Left cardiac atrium (tissue), 4 donors: ENCODE measurements at places on chromosomes 6 and 20. TPM values are rescaled to one million over a fixed set of nuclear protein-coding genes. Genes with fewer than 3 reads are reported as not detected.

GRCh38 chr6:82589509-82590206, 226.0 kb downstream of the TPBG start:
- DNase-seq = no peak

GRCh38 chr20:12936020-12936419, 72.8 kb upstream of the SPTLC3 start:
- DNase-seq = no peak

APOBEC2 gene
- 103 TPM for total RNA-seq

MANEA gene
- total RNA-seq = 7.2 TPM

- DNase-seq = no peak
Observed at GRCh38 chr6:32226434-32226833, 2.6 kb upstream of the NOTCH4 start.

FKBP5 gene
- total RNA-seq = 117 TPM

DNA sequence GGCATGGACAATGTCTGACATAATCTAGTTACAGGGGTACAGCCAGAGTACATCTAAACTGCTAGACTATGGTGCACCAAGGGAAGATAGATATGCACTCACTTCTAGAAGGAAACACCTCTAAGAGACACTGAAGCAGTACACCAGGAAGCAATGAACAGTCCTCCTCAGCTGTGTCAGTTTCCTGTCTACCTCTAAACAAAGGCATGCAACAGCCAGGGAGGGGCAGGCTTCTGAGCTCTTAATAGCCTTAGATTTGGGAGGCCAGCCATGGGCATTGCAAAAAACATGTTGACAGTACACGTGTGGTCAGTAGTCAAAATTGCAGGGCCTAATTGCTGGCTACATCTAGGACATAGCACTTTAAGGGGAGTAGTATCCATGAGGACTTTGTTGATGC, 21.4 kb downstream of the CRYBG1 start:
- DNase-seq = no peak

- DNase-seq = no peak
Observed at GRCh38 chr6:96963809-96964208, 39.3 kb downstream of the KLHL32 start.

DNA sequence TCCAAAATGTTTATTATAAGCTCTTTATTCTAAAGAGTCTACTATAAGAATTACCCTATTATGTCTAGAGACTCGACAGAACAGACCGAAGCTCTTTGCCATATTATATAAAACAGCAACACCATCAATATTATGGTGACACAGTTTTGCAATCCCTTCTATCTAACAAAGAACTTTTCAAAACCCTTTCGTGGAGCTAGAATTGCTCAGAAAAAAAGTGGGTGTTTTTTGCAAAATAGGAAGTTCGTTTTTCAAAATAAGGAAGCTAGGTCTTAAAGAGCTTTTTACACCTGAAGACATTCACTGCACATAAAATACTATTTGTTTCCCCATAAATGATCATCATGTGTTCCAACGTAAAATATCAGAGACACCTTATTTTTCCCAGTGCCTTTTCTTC, 240.0 kb downstream of the FOXC1 start:
- no peak for DNase-seq

SALL4 gene
- 0.09 TPM for total RNA-seq

- no peak for DNase-seq
Observed at GRCh38 chr6:11495565-11496145, 41.9 kb upstream of the TMEM170B start.

DNA sequence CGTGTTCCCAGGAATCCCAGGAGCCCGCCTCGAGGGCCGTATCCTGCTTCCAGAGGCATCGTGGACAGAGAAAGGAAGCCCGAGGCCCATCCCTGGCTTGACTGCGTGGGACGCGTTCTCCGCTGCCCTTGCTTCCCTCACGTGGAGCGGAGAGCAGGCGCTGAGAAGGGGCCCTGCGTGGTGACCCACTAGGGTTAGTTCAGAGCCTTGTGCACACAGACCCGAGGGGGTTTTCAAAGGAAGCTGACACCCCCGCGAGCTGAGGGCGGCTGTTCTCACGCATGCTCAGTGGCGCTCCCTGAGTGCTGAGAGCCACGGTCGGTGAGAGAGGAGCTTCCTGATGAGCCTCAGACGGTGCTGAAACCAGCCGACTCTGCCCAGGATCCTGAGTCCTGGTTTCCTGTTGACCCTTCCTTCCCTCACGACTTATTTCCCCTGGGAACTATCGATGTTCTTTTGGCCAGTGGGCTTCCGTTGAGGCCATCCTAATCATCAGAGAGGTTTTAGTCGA, 28.9 kb upstream of the CCR6 start:
- no peak for DNase-seq

ALDH5A1 gene
- total RNA-seq = 18.1 TPM

- DNase-seq = no peak
Observed at GRCh38 chr20:62011403-62011790, 54.3 kb downstream of the TAF4 start.

GLP1R gene
- 4.3 TPM for total RNA-seq

MAFB gene
- total RNA-seq = 32.5 TPM

ADGRF5 gene
- total RNA-seq = 37.4 TPM

DNA sequence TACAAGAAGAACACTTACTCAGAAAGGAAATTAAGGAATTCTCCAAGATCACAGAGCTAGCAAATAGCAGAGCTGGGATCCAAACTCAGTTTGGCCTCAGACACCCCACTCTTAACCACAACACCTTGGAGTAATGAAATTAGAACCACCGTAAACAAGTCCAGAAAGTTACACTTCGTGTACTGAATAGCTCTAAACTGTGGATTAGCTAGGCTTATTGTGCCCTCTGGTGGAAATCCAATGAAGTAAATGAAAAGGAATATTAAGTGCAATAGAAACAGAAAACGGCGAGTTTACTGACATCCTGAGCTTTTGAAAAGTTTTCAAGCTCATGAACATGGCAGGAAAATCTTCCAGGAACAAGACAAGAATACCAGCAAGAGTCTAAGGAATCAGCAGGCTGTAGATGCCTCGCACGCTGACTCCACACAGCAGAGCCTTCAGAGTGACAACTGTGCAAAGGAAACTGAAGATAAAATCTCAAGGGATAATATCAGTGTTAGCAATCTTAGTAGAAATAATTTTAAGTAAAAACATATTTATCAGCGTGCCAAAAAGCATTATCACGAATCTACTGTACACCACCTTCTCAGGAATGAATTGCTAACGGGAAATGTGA, 34.6 kb downstream of the FBXO5 start:
- no peak for DNase-seq

GRCh38 chr20:2657674-2658073, 5.2 kb downstream of the NOP56 start:
- DNase-seq = no peak

DNA sequence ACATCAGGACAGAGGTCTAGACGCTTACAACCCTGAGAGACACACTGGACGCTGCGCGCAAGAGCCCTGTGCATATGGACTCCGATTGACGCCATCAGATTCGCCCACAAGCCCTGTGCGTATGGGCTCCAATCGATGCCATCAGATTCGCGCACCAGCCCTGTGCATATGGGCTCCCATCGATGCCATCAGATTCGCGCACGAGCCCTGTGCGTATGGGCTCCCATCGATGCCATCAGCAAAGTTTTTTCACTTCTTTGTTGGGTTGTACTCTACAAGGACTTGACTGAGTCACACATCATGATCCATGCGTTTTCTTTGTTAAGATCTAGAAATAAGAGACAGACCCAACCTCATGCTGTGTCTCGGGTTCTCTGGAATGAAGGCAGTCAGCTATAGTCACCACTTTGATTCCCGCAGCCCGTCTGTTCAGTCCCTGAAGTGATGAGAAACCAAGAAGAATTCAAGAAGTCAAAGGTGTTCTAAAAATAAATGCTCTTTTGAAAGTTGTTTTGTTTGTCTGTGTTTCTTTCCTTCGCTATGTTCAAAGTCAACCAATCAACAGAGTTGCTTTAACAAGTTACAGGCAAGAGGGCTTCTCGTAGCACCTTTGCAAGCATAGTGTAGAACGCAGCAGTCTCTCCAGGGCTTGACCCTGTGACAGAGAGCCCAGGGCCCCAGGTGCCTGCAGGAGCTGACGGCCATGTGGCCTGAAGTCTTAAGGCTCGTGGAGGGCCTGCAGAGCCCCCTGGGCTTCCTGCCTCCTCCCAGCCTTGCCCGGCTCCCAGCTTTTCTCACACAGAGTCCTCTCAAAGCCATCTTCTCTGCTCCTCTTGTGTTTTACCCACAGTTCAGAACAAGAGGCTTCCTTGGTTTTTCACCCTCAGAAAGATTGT, 7.9 kb downstream of the RPS6KA2 start:
- DNase-seq = no peak

DNA sequence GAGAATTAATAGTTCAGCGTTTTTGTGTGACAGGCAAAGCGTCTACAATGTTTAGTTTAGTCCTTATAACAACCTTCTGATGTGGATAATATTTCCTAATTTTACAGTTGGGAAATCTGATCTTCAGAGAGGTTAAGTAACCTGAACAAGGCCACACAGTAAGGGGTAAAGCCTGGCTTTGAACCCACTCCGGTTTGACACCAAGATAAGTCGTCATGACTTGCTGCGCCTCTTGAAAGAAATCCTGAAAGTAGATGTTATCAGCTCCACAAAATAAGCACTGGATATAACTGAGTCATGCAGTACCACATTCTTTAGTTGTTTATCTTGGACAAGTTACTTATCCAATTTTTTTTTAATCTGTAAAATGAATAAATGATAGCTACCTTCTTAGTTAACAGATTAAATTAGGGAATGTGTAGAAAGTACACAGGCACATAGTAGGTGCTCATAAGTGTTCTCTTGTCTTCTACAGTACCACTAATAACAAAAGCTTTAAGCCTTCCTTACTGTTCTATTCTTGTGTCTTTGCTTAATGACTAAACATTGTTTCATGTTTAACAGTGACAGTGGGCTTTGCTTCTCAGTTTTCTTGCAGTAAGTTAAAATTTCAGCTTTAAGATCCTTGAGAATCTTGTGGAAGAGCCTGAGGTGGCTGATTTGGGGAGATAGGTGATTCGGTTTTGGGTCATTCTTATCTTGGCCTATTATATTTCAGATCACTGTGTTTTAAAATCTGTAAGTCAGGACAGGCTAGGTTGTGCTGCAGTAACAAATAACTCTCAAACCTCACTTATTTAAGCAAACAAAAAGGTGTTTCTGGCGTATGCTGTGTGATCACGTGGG, 2.1 kb downstream of the HIVEP1 start:
- DNase-seq = no peak

NOTCH4 gene
- 27.9 TPM for total RNA-seq

ARFGEF3 gene
- 1.4 TPM for total RNA-seq

DNA sequence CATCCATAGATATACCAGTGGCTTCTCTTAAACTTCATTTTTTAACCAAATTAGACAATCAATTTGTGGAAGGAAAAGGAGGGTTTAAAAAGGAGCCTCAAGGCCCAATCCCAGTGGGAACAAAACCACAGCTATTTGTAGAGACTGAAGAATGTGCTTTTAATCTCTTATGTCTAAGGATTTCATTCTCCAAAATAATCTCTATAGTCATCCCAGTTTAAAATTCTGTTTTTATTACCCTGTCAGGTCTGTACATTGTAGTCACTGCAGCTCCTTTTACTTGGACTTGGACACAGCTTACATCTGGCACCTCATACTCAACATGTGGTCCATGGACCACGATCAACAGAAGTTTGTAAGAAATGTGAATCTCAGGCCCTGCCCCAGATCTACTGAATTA, 152.1 kb upstream of the STMND1 start:
- no peak for DNase-seq

- DNase-seq = no peak
Observed at GRCh38 chr6:106959985-106960384, 14.5 kb downstream of the CD24 start.

DNA sequence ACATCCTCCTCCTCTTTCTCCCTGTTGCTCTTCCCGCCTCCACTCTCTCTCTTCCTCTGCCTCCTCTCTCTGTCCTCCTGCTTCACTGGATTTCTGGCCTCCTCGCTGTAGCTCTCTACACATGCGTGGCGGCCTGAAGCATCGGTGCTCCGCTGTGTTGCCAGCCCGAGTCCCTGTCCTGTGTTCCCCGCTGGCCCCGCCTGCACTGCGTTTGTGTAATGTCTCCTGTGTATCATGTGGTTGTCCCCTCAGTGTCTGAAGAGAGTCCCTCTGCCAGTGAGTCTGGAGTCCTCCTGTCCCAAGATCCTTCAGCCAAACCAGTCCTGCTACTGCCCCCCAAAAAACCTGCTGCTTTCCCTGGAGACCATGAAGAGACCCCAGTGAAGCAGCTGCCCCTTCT, 143.8 kb downstream of the TBC1D7 start:
- DNase-seq = no peak

DNA sequence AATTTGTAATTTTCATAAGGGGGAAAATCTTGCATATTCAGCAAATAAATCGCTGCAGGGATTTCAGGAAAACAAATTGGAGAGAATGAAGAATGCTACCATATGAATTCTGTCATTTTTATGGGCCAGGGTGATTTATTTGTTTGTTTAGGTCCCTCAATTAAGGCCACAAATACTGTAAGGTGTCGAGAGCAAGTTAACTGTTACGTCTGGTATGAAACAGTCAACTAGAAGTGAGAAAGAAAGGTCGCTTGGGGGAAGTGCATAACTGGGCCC, 166.9 kb upstream of the TSHZ2 start:
- DNase-seq = no peak

DNA sequence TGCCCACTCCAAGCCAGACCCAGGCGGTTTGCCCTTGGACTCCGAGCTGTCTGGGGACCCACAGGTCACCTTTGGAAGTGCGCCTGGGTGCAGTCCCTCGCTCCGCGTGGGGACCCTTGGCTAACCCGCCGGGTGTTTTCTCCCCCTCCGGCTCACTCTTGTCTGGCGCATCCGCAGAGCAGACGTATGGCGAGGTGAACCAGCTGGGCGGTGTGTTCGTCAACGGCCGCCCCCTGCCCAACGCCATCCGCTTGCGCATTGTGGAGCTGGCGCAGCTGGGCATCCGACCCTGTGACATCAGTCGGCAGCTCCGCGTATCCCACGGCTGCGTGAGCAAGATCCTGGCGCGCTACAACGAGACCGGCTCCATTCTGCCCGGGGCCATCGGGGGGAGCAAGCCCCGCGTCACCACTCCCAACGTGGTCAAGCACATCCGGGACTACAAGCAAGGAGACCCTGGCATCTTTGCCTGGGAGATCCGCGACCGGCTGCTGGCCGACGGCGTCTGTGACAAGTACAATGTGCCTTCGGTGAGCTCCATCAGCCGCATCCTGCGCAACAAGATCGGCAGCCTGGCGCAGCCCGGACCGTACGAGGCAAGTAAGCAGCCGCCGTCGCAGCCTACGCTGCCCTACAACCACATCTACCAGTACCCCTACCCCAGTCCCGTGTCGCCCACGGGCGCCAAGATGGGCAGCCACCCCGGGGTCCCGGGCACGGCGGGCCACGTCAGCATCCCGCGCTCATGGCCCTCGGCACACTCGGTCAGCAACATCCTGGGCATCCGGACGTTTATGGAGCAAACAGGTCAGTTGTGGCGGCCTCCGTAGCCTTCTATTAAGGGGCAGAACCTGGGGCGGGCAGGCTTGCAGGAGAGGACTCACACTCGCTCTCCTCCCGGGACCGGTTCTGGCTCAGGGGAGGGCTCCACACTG, 1.1 kb downstream of the PAX1 start:
- DNase-seq = no peak

DNA sequence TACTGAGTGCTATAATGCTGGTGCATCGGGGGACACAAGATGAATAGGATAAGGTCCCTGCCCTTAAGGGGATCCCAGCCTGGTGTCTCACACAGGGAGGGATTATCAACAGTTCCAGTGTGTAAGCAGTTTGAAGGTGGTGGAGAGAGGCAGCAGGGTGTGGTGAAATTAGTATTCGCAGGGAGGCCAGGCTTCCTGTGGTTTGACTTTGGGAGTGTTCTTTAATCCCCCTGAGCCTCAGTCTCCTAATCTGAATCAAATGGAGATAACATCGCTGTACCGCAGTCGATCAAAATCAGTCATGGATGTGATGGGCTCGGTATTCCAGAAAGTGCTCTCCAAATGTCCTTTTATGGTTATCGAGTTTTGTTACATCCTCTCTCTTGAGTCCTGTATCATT, 288.1 kb upstream of the SUPT3H start:
- no peak for DNase-seq

TFAP2A gene
- total RNA-seq = 0.79 TPM

TREML1 gene
- not detected for total RNA-seq
